Upper lobe of right lung (tissue), 1 donor: ENCODE measurements at places on chromosomes 16 and 17. TPM values are rescaled to one million over a fixed set of nuclear protein-coding genes. Genes with fewer than 3 reads are reported as not detected.

DNA sequence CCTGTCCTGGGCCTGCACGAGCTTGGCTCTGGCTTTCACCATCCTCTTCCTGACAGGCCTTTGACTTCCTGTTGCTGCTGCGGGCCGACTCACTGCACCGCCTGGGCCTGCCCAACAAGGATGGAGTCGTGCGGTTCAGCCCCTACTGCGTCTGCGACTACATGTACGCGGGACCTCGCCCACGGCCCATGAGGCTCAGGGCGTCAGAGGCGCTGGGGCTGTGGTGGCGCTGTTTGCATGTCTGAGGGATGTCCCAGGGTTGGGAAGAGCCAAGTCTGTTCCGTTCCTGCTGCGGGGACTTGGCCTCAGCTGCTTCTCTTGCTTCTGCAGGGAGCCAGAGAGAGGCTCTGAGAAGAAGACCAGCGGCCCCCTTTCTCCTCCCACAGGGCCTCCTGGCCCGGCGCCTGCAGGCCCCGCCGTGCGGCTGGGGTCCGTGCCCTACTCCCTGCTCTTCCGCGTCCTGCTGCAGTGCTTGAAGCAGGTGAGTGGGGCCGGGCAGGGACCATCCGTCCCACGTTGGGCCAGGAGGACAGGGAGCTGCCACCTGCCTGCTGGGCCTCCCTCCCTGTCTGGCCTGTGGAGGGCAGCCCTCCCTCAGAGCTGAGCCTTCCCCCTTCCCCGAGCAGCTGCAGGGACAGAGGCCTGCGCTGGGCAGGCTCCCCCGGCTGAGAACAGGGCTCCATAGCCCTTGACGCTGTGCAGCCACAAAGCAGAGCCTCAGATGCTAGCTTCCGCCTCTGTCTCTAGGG lies 23.8 kb downstream of the TSC2 start:
- H3K4me1 ChIP-seq: no peaks in the 10 kb centered on the region
- H3K27ac ChIP-seq: no peak overlapping the region
- H3K4me3 ChIP-seq: no peak overlapping the region
- peaks cover 82% of the 10 kb centered on the region for H3K36me3 ChIP-seq
- DNase-seq: no peak

- DNase-seq: no peak
- H3K27me3 ChIP-seq: no peaks in the 10 kb centered on the region
- peaks cover 8% of the 10 kb centered on the region for H3K4me1 ChIP-seq
- no peaks in the 10 kb centered on the region for H3K36me3 ChIP-seq
- no peak overlapping the region for H3K4me3 ChIP-seq
These were observed 94.6 kb upstream of the TBX2 start for GRCh38 chr17:61305024-61305423.

The ZNF652 gene
- 49.8 TPM for total RNA-seq

- no peak for DNase-seq
- H3K36me3 ChIP-seq: no peaks in the 10 kb centered on the region
- H3K27me3 ChIP-seq: no peaks in the 10 kb centered on the region
These were observed 10.4 kb downstream of the MEFV start for GRCh38 chr16:3246002-3246401.

GRCh38 chr16:85112364-85112763 lies at the start of gene CIBAR2:
TSS of gene CIBAR2 (minus strand) at chr16:85112472. CDS start at chr16:85112352, 120 bp downstream.
- no peak within 1 kb of the TSS for H3K27ac ChIP-seq
- H3K27me3 ChIP-seq: no peaks in the 10 kb centered on the region
- no peaks in the 10 kb centered on the region for H3K36me3 ChIP-seq
- DNase-seq: no peak
- no peak within 1 kb of the TSS for H3K4me3 ChIP-seq

The SLC5A10 gene
- not detected for total RNA-seq

The ALDH3A1 gene
- 10.5 TPM for total RNA-seq

GRCh38 chr17:19610311-19610710 lies 38.2 kb upstream of the ALDH3A2 start:
- no peaks in the 10 kb centered on the region for H3K4me1 ChIP-seq
- no peak overlapping the region for H3K27ac ChIP-seq
- DNase-seq: no peak
- no peaks in the 10 kb centered on the region for H3K36me3 ChIP-seq

The PLD6 gene
- 4.9 TPM for total RNA-seq

The SLC6A2 gene
- total RNA-seq: not detected

The KRT9 gene
- total RNA-seq: not detected

The NFAT5 gene
- total RNA-seq: 62.3 TPM

DNA sequence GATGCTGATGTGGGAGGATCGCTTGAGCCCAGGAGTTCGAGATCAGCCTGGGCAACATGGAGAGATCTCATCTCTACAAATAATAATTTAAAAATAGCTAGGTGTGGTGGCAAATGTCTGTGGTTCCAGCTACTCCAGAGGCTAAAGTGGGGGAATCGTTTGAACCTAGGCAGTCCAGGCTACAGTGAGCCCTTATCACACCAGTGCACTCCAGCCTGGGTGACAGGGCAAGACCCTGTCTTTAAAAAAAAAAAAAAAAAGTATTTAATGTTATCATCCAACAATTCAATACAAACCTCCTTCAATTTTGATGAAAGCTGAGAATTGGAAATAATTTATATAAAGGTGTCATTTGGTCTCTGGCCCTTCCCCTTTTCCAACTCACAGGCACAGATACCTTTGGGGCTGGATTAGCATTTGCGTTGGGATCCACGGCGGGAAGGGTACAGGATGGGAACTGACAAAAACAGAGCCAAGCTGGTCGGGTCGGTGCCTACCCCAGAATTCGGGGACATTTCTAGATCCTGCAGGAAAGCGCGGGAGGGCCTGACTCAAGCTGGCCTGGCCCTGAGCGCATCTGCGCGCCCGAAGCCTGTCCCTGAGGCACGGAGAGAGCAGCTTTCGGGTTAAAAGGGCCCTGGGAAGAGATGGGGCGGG lies 860 bp upstream of the DCAF7 start:
- H3K27ac ChIP-seq: peak overlapping the region; percentile 88
- H3K36me3 ChIP-seq: no peaks in the 10 kb centered on the region
- H3K27me3 ChIP-seq: no peaks in the 10 kb centered on the region

GRCh38 chr17:49258394-49258793 lies 27.8 kb upstream of the PHOSPHO1 start:
- no peaks in the 10 kb centered on the region for H3K27me3 ChIP-seq
- DNase-seq: no peak
- no peaks in the 10 kb centered on the region for H3K36me3 ChIP-seq
- no peak overlapping the region for H3K27ac ChIP-seq
- H3K4me1 ChIP-seq: peaks cover 5% of the 10 kb centered on the region

The SLC35G6 gene
- total RNA-seq: not detected

The ZSCAN10 gene
- total RNA-seq: not detected

DNA sequence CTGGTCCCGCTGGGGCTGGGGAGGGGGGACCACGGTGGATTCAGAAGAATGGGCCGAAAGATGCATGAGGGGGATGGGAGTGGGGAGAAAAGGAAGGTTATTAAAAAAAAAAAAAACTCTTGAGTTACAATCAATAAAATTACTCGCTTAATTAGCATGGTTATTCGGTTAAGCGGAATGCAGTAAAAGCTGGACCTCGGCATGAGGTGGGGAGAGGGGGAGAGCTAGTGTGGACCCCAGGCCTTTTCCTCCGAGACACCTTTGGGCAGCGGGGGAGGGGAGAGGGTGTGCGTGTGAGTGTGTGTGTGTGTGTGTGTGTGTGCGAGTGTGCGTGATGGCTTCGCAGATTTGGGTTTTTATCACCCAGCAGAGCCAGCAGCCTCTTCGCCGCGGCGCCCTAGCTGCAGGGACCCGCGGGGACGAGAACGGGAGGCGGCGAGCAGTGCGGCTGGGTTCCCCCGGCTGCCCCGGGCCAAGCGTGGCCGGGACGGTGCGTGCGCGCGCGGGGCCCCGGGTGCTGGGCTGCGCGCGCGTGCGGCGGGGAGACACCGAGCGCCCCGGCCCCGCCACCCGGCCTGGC lies 3.7 kb downstream of the BAHCC1 start:
- no peaks in the 10 kb centered on the region for H3K27me3 ChIP-seq
- no peaks in the 10 kb centered on the region for H3K36me3 ChIP-seq
- H3K4me1 ChIP-seq: peaks cover 40% of the 10 kb centered on the region
- H3K4me3 ChIP-seq: peak overlapping the region; percentile 74
- H3K27ac ChIP-seq: peak overlapping the region; percentile 97

GRCh38 chr16:55408661-55409060 lies 70.3 kb upstream of the MMP2 start:
- no peak for DNase-seq
- H3K4me3 ChIP-seq: no peak overlapping the region
- no peak overlapping the region for H3K27ac ChIP-seq
- H3K36me3 ChIP-seq: no peaks in the 10 kb centered on the region
